Activated effector memory CD4-positive, alpha-beta T cell treated with anti-CD3 and anti-CD28 coated beads, Interleukin-2, amount 50 U/mL, for 16 hours (primary cell): ENCODE measurements at places on chromosomes 6 and 20.

DNA sequence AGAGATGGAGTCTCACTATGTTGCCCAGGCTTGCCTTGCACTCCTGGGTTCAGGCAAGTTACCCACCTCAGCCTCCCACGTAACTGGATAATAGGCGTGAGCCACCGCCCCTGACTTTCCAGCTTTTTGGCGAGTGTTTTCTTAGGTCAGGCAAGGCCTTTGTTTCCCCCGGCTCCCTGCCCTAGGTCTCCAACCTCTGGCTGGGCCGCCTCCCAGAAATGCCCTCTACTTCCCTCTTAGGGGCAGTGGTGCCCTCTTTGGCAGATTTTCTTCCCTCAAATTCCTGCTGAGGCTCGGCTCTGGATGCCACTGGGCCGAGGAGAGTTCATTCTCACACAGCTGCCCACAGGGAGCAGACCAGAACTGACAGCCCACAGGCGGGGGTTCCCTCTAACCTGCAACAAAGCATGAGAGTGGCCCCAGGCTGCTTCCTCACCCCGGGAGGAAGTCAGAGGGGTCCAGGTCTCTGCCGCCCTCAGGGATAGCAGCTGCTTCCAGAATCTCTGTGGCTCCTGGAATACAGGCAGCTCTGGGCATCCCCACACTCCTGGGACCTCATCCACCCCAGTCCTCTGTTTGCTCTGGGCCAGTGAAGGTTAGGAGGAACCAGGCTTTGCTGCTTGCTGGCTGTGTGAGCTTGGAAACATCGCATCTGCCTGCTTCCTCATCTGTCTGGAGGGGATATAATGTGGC, 56.5 kb downstream of the TCP11 start:
- DNase-seq, result peak; percentile 53

DNA sequence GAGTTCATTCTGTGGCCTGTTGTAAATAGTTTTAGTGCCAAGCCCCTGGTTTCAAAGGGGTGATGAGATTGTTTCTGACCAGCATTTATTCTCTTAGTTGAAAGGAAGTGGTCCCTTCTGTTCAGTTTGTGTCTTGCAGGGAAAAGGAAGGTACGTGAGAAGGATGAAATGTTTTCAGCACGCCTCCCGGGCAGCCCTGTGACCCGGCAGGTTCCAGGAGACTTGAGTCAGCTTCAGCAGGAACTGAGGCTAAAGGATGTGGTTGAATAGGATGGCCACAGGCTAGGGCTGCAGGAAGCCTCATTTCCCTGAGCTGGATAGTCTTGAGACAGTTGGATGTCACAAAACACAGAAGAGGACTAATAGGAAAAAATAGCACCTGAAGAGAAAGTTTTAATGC, 132.4 kb upstream of the SYNDIG1 start:
- no peak for DNase-seq

GRCh38 chr6:96237638-96238347, 222.0 kb downstream of the FUT9 start:
- no peak for DNase-seq

DNA sequence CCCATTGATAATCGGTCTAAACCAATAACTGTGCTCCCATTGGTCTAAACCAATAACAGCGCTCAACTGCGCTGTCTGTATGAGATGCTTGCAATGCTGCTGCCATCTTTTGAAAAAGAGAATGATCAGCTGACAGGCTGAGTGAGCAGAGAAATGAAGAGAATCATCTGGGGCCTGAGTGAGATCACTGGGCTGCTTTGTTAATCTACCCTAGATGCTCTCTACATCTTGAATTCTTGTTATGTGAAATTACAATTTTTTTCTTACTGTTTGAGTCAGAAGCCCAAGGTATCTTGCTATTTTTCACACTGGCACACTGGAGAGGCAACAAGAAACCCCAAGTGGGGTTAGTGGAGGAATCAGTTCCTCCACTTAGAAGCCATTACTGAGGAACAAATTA, 91.5 kb upstream of the GCM1 start:
- DNase-seq, result no peak

DNA sequence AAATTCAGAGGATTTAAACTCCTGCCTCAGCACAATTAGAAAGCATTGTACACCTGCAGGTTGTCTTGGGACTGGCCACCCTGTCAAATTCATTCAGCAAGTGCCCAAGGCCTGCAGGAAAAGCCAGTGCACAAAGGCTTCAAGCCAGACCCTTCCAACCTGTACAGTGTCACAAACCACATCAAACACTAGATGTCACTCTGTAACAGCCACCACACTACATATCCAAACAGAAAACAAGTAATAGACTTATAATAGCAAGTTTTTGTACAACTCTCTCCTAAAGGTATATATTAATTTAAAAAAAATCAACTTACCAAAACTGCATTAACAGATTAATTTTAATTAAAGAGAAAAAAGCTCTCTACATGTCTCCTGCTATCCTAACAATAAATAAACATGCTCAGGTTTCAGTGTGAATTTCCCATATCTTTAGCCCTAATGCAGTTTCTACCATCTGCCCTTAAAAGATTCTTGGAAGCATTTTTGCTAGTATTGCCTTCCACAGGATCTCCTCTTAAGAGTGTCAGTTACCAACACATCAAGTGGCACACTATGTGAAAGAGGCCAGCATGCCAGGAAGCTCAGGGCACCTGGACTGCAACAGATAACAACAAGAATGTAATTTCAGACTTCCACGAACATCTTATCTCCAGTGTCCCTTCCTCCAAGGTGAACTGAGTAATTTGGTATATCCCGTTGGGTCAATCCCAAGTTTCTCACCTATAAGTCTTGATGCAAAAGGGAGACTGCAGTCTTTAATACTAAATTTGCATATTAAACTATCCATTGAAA, 47.5 kb downstream of the RALGAPA2 start:
- no peak for DNase-seq

DNA sequence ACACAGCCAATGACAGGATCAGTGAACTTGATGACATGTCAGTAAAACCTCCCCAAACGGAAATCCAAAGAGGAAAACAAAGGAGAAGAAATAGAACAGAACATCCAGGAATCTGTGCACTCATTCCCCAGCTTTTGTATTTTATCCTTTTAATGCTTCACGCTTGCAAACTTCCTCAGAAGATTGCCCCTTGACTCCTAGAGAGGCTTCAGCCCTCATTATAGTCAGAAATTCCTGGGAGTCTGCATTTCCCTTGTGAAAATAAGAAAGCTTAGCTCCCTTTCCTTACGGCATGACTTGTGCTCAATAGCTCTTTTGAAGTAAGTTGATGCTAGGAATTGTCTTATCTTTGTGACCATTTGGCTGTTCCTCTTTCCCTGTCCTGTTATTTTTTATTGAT, 313.6 kb upstream of the OPRM1 start:
- no peak for DNase-seq

DNA sequence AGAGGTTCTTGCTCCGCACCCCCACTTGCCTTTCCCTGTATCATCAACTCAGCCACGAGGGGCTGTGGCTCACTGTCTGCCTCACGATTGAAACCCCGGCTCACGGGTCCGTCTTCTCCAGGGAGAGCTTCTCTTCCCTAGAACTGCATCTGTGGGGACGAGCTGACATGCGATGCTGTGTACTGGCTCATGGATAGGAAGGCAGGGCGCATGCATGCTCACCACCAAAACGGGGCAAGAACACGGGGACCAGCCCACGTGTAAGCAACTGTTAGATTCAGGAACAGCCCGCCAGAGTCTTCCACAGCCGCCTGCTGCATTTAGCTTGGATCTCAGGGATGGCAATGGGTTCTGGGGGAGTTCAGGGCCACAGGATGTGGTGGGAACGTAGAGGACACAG, 275.9 kb upstream of the CDH4 start:
- no peak for DNase-seq

DNA sequence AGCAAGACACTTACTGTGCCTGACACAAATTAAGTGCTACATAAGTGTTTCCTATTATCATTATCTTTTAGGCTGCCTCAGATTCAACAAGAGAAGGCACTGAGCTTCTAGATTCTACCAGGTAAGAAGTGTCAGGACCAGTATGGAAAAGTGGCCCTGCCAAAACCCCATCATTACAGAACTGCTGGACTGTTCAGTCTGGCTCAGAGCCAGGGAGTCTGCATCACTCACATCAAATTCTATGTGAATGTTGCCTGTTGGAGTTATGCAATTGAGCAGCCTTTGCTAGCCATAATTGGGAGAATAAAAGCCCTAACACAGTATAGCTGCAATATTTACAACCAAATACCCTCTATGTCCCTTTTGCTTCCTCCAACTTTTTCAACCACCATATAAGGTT, 70.9 kb downstream of the ATG5 start:
- DNase-seq, result no peak

DNA sequence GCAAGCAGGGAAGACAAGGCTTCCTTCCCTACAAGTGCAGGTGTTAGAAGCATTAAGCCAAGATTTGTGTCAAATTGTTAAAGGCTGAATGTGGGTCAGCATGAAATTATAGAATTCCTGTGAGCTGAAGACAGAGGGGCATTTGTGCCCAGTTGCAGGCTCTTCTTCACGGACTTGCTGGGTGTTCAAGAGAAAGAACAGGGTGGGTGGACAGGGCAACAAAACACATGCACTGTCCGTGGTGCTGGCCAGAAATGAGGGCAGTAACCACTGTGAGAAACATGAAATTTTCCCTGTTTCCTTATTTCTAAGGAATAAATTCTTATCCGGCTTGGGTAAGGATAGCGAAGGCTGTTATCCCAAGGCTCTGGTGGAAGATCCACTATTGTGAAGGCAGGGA, 579.5 kb upstream of the HTR1E start:
- no peak for DNase-seq

DNA sequence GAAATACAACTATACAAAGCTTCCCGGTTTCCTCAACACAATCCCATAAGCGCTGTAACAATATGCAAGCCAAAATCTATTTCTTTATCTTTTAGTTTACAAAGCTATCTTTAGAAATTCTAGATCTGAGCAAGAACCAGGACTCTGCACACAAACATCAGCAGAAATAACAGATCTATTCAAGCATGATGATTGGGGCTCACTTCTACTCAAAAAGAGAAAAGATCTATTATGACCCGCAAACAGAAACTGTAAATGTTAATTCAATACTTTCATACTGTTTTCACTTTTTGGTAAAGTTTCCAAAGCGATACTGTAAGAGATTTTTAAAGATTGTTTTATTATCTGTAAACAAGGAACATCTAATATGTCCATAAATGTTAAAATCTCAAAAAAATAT, 86.6 kb downstream of the SESN1 start:
- no peak for DNase-seq

DNA sequence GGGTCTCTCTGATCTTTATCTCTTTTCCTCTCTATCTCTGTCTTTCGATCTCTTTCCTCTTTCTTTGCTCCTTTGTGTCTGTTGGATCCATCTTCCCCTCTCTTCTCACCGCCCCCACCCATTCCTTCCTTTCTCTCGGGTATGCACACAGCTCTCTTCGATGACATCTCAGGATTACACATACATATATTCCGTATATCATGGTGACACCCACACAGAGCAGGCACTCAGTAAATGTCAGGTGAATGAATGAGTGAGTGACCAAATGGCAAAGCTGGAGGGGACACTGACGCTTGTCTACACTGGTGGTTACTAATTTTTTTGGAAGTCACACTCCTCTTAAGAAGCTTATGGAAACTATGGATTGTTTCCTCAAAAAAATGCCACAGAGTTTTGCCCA, 9.9 kb downstream of the VSTM2L start:
- no peak for DNase-seq

- no peak for DNase-seq
Observed at GRCh38 chr20:22768266-22769178, 184.2 kb upstream of the FOXA2 start.

GRCh38 chr6:88586371-88587149, 376.9 kb downstream of the RNGTT start:
- no peak for DNase-seq

DNA sequence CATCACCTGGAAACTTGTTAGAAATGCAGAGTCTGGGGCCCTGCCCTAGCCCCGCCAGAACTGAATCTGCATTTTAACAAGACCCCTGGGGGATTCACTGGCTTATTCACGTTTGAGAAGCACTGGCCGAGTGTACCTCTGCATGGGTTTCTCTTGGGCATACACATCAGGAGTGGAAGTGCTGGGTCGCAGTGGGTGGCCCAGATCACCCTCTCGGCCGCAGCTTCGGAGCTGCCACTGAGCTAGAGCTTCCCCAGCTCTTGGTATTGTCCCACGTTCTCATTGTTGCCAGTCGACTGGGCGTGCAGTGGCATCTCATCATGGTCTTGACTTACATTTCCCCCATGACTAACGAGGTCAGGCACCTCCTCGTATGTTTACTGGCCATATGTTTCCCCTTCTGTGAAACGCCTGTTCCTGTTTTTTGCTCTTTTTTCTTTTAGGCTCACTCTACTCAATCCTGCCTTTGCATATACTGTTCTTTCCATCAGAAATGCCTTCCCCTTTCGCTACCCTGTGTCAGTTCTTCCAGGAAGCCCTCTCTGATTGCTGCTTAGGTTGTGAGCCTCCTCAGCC, 3.0 kb upstream of the DLGAP4 start:
- no peak for DNase-seq

DNA sequence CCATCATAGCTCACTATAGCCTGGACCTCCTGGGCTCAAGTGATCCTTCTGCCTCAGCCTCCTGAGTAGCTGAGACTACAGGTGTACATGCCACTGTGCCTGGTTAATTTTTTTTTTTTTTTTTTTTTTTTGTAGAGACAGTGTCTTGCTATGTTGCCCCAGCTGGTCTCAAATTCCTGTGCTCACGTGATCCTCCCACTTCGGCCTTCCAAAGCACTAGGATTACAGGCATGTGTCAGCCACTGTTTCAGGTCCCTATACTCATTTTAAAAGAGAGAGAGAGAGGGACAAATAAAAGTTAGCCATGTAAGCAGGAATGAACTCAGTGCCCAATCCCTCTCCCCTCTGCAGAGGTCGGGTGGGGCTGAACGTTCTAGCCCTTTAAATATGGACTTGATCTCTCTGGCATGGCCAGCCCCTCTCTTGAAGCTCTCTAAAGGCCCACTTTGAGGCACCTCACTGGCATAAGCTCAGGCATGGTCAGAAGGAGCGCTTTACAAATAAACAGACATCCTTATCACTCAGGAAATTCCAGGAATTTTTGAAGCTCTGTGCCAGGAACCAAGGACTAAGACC, 9.0 kb upstream of the SERPINB1 start:
- no peak for DNase-seq

DNA sequence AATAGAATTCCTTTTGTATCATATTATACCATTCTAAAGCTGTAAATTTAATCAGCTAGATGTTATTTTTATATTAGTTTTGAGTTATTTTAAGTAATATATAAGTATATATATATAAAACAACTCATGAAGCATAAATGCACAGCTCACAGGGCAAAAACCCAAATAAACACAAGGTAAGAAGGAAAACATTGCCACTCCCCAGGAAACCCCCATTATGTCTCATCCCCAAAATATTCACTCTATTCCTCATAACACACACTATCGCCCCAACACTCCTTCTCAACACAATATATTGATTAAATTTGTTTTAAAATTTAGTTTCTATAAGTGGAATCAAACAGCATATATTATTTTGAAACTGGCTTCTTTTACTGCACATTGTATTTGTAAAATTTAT, 98.6 kb upstream of the FAM83B start:
- no peak for DNase-seq

GRCh38 chr6:157669747-157670216, 153.3 kb upstream of the SNX9 start:
- no peak for DNase-seq
